LHCN-M2 (cell line): ENCODE measurements at places on chromosomes 12 and 14. TPM values are rescaled to one million over a fixed set of nuclear protein-coding genes. Genes with fewer than 3 reads are reported as not detected.

The TEAD4 gene
- 31.3 and 43.6 TPM in 2 replicates for total RNA-seq

The KCNH3 gene
- total RNA-seq, result 0.11 TPM in 1 of 2 replicates, not detected in the other

The LMBR1L gene
- total RNA-seq, result 20.5 and 25.0 TPM in 2 replicates

The ADAM21 gene
- 1.3 and 1.7 TPM in 2 replicates for total RNA-seq

The TMTC1 gene
- total RNA-seq, result 111 and 136 TPM in 2 replicates

The ARMH4 gene
- 1.0 and 1.1 TPM in 2 replicates for total RNA-seq

The B4GALNT3 gene
- 0.06 and 0.19 TPM in 2 replicates for total RNA-seq

- DNase-seq, result no peak
Observed at GRCh38 chr12:62805517-62805916, 129.4 kb downstream of the PPM1H start.

DNA sequence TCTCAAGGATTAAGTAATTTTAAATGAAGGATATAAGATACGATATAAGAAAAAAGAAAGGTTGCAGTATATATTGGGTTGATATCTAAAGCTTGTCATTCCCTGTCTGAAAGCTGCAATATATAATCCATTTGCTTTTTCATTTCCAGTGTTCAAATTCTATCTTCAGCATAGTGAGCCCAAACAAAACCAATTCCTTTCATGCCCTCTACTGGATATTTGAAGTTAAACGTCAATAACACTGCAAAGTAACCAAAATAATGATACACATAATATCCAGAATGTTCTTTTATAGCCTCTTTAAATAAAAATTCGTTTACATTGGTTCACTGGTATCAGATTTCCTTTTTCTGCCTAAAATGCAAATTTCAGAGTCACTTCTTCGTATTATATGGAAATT is 64.5 kb upstream of the DAAM1 start:
- DNase-seq, result peak; percentile 41

- DNase-seq, result peak; percentile 3
Observed at GRCh38 chr12:62983594-62983993, 48.6 kb upstream of the PPM1H start.

DNA sequence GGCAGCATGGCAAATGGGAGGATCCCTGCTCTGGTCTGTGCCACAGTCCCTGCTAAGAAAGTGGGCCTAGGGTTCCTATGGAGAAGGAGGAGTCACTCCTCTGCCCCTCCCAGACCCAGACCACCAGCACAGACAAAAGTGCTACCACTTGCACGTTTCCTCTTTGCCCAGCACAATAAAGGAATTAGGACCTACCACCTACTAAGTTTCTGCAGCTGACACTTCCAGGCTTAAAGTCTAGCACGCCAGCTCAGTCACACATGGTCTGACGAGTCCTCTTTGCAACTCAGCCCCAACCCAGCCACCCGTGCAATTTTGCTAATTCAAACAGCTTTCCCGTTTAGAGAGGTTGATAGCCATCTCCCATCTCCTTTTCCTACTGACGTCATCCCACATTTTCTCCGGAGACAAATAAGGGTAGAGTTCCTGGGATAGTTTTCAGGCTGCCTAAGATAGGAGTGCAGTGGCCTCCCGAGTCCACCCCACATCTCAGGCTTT is 66.2 kb upstream of the PTGR2 start:
- DNase-seq, result peak; percentile 81

DNA sequence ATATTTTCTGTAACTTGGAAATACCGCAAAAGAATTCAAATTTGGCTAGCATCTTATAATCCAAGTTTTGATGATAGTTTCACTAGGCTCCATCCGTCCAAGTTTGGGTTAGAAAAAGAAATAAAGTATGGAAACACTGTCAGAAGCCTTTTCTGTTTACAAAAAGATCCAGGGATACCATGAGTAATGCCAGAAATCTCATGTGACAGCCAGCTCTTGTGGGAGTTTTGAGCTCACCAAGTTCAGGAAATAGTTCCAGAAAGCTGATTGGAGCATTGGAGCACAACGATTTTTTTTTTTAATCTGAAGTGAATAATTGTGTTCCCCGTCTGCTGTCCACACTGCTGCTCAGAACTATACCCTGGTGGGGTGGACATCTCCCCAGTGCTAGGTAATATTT is 229.7 kb upstream of the NPAS3 start:
- peak; percentile 87 for DNase-seq

- no peak for DNase-seq
Observed at GRCh38 chr12:1845427-1845826, 25.1 kb downstream of the LRTM2 start.

DNA sequence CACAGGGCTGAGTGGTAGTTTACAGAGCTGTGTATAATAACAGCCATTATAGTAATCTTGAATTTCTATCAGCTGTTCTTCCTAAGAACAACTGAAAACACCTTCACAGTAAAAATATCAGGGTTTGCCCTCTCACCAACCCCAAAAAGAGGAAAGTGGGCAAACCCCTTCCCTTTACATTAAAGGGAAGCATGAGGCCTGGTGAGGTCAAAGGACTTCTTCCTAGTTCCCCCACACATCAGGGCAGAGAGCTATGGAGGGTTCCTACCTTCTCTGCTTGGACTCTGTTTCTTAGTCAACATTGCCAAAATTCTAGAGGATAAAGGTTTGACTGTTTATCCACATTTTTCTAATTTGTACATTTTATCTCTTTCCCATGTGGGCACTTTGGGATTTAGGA is 4.4 kb upstream of the RPAP3 start:
- DNase-seq, result no peak

DNA sequence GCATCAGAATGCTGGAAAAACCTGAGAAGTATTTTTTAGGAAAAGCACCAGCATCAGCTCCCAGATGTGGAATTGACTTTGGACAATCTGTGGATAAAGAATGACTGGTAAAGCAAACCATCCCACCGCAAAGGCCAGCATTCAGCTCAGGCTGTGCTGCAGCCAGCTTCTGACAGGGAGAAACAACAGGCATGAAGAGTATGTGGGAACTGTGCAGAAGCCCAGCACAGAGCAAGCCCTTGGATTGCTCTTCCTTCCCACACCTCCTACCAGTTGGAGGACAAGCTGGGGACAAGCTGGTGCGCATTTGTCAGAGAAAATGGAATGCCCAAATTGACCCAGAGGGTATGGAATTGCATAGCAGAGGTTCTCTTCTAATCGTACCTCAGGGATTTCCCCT is 228.1 kb downstream of the ANO2 start:
- DNase-seq, result no peak

- DNase-seq, result no peak
Observed at GRCh38 chr14:28760431-28760996, 6.1 kb upstream of the FOXG1 start.

- DNase-seq, result no peak
Observed at GRCh38 chr12:50728841-50729240, 35.1 kb upstream of the ATF1 start.

GRCh38 chr12:57258977-57259970 is 8.3 kb upstream of the STAC3 start:
- DNase-seq, result no peak

- no peak for DNase-seq
Observed at GRCh38 chr14:99606359-99606758, 2.4 kb upstream of the CCDC85C start.

DNA sequence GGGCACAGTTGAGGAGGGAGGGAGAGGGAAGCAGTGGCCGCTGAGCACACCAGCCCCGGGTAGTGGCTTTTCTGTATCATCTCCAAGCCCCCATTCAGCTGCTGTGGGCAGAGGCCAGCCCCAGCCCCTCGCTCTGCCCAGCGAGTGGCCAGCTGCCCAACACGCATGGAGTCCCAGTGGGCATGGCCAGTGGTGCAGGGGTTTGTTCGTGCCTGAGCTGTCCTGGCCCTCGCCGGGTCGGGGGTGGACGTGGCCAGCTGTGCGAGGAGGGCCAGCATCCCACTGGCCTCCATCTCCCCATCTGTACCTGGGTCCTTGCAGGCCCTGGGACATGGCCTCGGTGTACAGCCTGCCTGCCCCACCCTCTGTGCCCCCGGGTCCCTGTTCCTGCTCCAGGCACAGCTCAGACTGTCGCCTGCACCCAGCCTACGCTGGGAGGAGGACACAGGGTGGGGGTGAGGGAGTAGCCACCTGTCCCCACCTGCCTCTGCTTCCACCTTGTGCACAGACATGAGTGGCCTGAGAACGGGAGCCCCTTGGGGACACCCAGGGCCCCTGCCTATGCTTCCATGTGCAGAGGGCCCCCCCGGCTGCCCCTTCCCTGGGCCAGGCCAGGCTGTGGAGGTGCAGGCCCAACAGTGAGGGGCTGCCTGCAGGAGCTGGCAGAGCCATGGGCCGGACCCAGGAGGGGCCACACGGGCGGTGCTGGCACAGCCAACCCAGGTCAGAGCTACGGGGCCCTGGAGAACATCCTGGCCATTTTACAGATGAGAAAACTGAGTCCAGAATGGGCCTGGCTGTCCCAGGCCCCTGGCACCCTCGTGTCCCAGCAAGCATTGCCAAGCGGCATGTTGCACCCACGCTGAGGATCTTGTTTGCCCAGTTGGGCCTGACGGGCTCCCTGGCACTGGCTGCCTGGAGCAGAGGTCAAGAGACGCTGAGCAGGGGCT is 4.3 kb downstream of the INF2 start:
- no peak for DNase-seq

- no peak for DNase-seq
Observed at GRCh38 chr12:62681306-62681705, 214.7 kb downstream of the MON2 start.

DNA sequence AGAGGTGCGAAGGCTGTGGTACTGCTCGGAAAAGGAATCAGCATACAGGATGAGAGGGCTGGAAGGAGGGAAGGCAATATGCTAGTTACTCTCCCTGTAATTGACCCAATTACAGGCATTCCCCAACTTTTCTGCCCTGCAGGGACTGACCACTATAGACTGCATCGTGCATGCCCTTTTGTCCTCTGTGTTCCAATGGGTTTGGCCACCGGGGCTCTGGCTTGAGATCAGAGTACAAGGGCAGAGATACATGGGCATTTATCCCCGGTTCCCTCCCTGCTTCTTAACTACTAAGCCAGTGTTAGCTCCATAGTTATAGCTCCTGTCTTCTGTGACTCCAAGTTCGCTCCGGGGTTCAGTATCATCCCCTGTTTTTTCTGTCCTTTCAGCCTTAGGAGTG is 59.7 kb downstream of the GTF2A1 start:
- no peak for DNase-seq

GRCh38 chr14:80628547-80628946 is 313.0 kb downstream of the CEP128 start:
- no peak for DNase-seq

- no peak for DNase-seq
Observed at GRCh38 chr14:37447883-37448391, 147.1 kb downstream of the FOXA1 start.

- no peak for DNase-seq
Observed at GRCh38 chr12:123267335-123267920, 4.2 kb downstream of the CDK2AP1 start.

DNA sequence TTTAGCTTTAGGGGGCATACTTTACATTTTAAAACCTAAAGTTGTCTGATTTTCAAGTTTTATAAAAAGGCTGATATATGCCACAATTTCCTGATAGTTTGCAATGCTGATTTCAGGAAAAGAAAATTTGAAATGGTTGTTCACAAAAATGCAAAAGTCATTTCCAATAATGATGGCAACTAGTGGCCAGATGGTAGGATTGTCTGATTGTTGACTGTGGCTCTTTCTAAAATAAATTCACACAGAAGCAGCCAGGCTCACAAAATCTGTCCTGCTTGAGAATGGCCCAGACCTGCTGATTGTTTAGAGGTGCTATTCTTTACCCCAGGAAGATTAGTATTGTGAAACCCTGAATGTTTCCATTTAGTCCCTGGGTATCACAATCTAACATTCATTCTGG is 220.3 kb downstream of the NELL2 start:
- DNase-seq, result no peak
